ENCODE measurements at places on chromosomes 6 and 20. TPM values are rescaled to one million over a fixed set of nuclear protein-coding genes. Genes with fewer than 3 reads are reported as not detected.

Gene SRSF12
- total RNA-seq: 0.10 TPM

DNA sequence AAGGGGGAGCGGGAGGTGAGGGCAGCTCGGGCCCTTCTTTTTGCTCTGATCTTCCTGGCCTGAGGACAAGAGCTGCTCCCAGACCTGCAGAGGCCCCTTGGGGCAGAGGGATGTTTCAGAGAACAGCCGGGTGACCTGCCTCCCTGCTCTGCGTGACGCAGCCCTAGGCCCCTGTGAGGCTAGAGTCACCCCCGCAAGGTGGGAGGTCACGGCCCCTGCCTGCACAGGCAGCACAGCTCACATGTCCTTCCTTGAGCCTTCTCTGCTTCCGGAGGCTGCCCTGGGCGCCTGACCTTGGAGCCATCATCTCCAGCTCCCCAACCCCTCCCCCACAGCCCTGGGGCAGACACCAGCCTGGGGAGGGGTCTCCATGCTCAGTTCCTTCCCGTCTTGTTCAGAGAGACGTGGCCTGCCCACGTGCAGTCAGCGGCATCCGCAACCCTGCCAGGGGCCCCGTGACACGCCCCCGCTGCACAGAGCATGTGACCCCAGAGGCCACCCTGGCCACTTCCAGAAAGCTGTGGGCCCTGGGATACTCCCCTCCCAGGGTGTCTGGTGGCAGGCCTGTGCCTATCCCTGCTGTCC, at the start of gene BIRC7:
BIRC7 (plus strand) TSS at position 507 of the 585 bp plus-strand sequence. CDS start 192 bp downstream, outside the sequence.
- DNase-seq: no peak

- no peak for DNase-seq
These were observed 9.4 kb upstream of the TAF8 start for GRCh38 chr6:42040856-42041480.

DNA sequence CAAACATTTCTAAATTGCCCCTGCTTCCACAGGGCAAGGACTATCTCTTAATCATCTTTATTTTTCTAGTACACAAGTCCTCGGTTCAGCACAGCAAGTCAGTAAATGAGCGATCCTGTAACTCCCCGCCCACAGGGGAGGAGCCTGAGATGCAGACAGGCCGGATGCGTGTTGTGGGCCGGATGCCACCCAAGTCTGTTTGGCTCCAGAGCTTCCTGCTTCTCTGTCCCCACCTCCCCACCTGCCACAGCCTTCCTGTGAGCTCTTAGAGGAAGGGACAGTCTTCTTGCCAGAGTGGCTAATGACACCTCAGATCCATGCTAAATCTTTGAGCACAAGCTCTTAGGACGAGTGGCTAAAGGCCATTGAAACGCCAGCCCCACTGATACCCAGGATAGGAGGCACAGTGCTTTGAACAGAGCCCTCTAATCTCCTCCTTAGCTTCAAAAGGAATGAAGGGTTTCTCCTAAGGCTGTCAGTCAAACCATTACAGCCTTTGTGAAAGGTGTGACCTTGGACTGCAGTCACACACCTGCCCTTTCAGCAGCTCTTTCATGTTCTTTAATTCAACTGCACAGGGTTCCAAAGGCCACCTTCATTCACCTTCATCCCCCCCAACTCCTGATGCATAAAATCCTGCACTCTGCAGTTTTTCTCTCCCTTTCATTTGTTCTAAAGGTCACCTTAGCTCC, 264.3 kb downstream of the TFAP2C start:
- peak; percentile 5 for DNase-seq

Measured in activated T-helper 1 cell treated with anti-CD3 and anti-CD28 coated beads, Interleukin-12 subunit alpha, Interleukin-12 subunit beta, Interleukin-2, Interleukin-4 antibody, amounts not matched to agents 30 ng/mL and 10 ng/mL and 1 ng/mL, durations not matched to agents 14 hours and 24 hours and 36 hours (primary cell).